ENCODE measurements at places on chromosomes 5 and 9. TPM values are rescaled to one million over a fixed set of nuclear protein-coding genes. Genes with fewer than 3 reads are reported as not detected.

GRCh38 chr9:138071292-138071691, 193.7 kb downstream of the CACNA1B start:
- DNase-seq = no peak

DNA sequence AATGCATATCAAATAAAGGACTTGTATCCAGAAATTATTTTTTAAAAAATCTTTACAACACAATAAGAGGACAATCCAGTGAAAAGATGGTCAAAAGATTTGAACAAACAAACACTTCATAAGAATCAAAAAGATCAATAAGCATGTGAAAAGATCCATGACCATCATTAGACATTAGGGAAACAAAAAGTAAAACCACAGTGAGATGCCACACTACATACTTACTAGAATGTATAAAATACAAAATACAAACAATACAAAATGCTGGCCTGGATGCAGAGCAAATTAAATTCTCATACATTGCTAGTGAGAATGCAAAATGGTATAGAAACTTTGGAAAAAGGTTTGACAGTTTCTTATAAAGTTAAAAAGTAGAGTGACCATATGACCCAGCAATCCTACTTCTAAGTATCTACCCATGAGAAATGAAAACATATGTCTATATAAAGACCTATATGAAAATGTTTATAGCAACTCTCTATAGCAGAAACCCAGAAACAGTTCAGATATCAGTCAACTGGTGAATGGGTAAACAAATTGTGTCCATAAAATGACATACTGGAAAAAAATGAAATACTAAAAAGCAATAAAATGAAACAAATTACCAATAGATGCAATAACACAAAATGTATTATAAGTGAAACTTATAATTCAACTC, 426.1 kb downstream of the RAB3C start:
- DNase-seq = no peak

- DNase-seq = no peak
Measured at GRCh38 chr5:58958701-58959100, 375.8 kb downstream of the RAB3C start.

GRCh38 chr5:133274597-133274935, 222.8 kb downstream of the HSPA4 start:
- peak; percentile 17 for DNase-seq

DNA sequence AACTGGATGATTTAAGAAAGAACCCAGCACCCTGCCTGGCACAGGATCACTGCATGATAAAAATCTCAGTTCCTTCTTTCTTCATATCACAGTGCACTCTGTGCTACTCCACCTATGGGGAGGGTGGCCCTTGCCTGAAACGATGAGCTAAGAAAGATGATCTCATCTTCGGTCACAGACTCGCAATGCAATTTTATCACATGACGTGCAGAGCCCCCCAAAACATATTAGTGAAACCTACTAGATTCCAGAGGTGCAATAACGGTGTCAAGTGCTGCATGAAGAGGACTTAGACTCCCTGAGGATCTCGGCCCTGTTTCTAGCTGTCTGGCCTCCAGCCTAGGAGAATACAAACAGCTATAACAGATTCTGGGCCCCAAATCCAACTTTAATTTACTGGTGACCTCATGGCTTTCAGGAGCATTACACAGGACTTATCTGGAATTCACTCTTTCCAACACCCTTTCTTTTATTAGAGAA, 104.0 kb downstream of the EBF1 start:
- DNase-seq = no peak

- peak; percentile 16 for DNase-seq
Measured at GRCh38 chr9:92406477-92406876, 2.1 kb upstream of the OGN start.

GRCh38 chr5:50623666-50624065, 42.8 kb upstream of the PARP8 start:
- no peak for DNase-seq

DNA sequence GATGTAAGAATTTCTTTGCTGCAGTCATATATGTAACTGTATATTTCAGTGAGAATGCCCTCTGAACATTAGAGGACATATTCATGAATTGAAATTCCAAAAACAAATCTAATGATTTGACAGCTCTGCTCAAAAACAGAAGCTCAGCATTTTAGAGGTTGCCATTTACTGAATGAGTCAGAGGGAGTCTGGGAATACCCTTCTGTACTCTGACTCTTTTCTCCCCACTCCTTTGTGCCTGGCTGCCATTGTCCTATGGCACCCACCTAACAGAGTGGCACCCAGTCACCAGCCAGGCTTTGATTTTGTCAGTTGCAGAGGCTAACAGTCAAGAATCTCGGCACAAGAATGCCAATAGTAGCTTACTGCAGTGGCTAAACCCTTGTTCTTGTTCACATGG, 133.6 kb downstream of the ATG10 start:
- no peak for DNase-seq

- DNase-seq = no peak
Measured at GRCh38 chr9:116596646-116597045, 90.5 kb upstream of the TRIM32 start.

- no peak for DNase-seq
Measured at GRCh38 chr5:67793418-67793817, 422.1 kb upstream of the PIK3R1 start.

GRCh38 chr5:16480821-16481538, 15.4 kb upstream of the ZNF622 start:
- DNase-seq = no peak

DNA sequence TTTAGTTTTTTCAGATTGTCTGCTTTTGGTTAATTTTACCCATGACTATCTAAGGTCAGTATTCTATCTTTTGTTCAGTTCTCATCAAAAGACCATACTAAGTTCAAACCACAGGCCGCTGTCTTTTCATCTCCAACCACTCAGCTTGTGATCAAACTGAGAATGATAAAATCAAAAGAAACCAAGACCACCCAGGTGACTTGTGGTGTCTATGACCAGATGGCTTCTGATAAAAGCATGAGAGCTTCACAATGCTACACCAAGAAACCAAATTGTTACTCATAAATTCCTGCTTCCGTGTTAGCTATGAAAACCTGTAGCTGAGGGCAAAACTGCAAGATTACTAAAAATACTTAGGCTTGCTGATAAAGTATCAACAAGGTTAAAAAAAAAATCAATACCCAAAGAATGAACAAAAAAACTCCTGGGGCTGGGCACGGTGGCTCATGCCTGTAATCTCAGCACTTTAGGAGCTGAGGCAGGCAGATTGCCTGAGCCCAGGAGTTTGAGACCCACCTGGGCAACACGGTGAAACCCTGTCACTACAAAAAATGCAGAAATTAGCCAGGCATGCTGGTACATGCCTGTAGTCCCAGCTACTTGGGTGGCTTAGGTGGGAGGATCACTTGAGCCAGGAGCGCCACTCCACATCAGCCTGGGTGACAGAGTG, 25.8 kb upstream of the GPX8 start:
- no peak for DNase-seq

GRCh38 chr5:78002690-78003089, 226.6 kb upstream of the TBCA start:
- no peak for DNase-seq

GRCh38 chr5:146359836-146360235, 21.2 kb downstream of the POU4F3 start:
- no peak for DNase-seq

GRCh38 chr5:16565118-16565517, 51.7 kb downstream of the RETREG1 start:
- DNase-seq = no peak

DNA sequence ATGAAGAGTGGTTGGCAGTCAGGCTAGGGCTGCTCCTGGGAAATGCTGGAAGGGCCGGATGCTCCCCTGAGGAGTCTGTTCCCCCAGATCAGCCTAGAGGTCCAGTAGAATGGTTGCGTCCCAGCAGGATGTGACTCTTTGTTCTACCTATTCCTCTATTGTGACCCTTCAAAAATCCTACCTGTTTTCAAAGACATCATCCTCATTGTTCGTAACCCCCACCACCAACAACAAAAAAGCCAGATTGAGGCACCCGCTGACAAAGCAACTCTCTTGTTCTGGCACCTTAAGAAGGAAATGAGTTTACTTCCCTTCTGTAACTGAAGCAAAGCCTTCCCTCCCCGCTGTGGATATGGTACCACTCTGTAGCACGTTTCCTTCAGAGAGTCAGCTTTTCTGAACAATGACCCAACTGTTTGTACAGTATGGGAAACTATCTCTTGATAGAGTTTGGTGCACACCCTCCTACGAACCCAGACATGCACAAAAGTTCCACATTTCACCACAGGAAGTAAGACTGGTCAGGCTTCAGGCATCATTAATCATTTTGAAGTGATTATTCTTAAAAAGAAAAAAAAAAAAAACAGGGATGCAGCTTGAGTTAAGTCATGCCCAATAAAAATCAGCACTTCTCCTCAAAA, 207.2 kb downstream of the ENC1 start:
- DNase-seq = peak; percentile 7

DNA sequence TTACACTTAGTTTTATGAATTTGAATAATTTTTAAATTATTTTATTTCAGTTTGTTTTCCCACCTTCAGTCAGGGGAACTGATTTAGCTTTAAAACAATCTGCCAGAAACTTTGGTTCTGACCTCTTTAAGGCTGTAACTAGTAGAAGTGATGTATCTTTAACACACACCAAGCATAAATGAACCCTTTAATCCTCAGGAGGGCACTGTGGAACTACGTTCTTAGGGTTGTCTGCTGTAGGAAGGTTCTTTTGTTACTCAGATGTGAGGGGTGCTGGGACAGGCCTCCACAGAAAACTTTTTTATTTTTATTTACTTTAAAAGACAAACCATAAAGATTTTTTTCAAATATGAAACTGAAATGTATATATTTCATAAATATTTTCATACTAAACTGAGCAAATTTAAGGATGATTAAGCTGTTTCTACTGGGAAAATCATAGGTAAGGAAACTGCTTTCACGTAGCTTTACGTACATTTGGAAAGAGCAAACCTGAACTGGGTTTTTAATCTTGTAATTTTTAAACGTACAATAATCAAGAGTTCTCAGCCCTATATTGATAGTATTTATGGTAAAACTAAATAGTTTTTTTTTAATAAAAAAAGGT, 5.3 kb downstream of the KLF4 start:
- DNase-seq = peak; percentile 85

GRCh38 chr5:58871648-58872242, 288.9 kb downstream of the RAB3C start:
- DNase-seq = peak; percentile 37

DNA sequence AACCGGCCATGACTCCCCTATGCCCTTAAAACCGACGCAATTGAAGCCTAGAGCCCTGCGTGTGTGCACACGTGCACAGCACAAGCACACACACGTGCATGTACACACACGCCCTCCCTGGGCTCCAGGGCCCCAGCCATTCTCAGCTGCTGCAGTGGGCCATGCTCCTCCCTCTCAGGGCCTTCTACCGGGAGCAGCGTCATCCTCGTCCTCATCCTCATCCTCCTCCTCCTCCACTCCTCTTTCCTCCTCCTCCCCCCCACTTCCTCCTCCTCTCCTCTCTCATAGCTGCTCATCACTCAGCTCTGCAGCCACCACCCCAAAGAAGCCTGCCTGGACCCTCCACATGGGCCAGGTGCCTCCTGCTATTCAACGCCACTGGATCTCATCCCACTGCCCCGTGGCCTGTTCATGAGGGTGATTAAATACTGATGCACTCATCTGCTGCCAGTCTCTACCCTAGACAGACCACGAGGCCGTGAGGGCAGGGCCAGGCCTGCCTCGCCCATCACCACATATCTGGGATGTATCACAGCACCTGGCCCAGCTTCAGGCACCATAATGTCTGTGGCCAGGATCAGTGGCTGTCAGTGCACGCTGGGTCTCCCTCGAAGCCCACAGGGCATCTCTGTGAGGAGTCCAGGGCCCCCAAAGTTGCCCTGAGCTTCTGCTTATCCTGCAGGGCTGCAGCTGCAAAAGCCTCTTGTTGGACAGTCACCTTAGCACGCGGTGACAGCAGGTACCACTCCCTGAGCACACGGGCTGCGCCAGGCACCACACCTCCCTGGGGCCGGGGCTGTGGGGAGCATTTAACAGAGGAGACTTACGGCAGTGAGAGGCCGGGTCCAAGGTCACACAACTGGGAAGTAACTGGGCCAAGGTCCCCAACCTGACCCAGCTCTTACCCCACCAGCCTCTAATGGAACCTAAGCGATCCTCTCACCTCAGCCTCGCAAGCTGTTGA, 9.8 kb downstream of the FAM78A start:
- DNase-seq = peak; percentile 13

DNA sequence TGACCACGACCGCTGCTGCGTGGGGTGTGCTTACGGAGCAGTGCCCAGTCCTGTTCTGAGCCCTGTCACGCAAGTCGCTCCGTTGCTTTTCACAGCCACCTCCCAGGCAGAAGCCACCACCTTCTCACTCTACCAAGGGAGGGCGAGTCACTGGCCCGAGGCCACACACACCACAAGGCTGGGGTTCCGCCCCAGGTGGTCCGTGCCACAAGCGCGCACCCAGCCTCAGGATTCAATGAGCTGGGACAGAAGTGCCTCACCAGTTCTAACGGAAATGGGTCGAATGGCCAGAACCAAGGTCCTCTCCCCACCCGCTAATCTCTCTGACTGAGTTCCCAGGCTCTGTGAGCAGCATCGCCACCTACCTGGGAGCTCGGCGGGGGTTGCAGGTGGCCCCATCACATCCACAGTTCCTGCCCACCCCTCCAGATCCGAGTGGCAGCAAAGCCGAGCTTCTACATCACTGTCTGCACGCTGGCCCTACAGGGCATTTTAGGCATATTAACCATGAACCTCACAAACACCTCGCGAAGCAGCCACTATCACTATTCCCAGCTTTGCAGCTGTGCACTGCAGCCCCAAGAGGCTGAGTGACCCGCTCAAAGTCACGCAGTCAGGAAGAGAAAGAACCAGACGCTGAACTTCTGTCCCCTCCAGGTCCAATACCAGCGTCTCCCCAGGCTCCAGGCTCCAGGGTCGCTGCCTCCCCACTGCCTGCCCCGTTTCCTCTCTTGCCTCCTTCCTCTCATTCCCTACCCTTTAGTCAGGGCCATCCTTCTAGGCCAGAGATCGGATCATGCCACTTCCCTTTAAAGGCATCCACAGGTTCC, 92.1 kb upstream of the PHYKPL start:
- no peak for DNase-seq

DNA sequence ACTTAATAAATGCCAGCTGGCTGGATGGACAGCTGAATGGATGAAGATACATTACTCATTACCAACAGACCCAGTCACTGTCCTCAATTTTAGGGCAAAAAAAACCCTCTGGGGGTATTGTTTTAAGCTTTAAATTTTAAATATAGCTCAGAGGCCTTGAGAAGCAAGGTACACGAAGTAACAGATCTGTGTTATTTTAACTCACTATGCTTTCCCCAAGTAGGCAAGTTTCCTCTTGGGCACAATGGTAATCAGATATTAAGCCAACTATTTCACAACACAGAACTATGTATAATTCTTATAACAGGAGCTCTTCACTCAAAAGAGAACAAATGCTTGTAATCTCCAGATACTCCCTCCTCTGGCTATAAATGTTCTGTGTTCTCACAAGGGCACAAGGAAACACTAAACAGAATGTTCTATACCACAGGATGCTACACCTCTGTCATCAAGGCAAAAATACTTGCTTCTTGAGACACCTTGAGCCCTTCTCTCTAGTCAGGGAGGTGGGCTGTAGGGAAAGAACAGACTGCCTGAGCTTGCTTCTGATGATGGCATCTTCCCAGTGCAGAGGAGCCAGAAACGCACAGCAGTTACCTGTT, 443.8 kb downstream of the SPOCK1 start:
- no peak for DNase-seq

C6 gene
- not detected for total RNA-seq

TIMD4 gene
- not detected for total RNA-seq

GNG10 gene
- total RNA-seq = 108 TPM

TMEM141 gene
- 39.7 TPM for total RNA-seq

BSPRY gene
- not detected for total RNA-seq

GPX3 gene
- 3.9 TPM for total RNA-seq

NADK2 gene
- total RNA-seq = 36.3 TPM

CATSPER3 gene
- total RNA-seq = not detected

IL33 gene
- 7.3 TPM for total RNA-seq

KIF24 gene
- 3.5 TPM for total RNA-seq

Data from fibroblast of villous mesenchyme (primary cell).